ENCODE measurements at places on chromosomes 4 and X. TPM values are rescaled to one million over a fixed set of nuclear protein-coding genes. Genes with fewer than 3 reads are reported as not detected.

DNA sequence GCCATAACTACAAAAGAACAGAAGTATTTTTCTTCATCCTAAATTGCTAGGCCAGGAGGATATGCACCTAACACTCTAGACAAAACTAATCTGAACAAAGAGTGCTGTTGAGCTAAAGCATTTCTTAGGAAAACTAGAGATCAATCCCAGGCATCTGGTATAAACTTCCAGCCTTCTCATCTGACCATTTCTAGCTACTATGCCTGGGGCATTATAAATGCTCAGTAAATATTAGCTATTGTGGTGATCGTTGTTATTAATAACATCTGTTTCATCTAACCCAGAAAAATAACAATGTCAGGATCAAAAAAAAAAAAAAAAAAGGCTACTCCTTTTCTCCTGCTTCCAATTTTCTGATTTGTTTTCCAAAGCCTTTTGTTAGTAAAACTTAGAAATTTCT lies 7.7 kb upstream of the SLC10A6 start:
- DNase-seq: no peak

DNA sequence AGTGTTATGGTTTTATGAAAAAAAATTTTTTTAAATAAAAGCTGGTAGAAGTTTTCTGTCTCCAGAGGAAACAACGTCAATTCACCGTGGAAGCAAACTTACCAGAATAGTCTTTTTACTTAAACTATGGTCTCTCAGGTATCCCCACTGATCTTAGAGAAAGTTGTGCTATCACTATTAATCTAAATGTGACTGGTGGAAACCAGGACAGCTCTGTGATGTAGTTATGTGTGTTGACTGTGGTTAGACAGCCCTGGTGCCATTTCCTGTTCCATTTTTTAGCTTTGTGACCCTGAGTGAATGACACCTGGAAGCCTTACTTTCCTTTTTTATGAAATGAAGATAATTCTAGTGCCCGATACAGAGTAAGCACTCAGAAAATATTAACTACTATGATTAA lies 111.8 kb upstream of the HUWE1 start:
- no peak for DNase-seq

GRCh38 chr4:141810712-141811375 lies 174.5 kb downstream of the IL15 start:
- no peak for DNase-seq

The NUDT11 gene
- 1.7 TPM for total RNA-seq

DNA sequence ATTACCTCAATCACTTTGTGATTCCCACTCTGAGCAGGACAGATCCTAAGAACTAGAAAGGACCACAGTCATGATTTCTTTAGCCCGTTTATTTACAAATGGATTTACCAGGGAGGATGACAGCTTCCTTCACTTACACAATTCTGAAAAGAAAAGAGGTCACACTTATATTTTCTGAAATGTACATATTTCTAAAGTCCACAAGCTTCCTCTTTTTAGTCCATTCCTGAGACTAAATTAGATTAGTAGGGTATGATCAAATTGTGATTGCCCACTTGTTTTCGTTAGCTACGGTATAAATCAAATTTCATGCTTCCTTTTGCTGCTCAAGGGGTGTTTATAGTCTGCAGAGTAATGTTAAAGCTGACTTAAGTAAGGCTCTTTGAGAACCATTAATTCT lies 7.6 kb upstream of the AMELX start:
- DNase-seq: no peak

The STBD1 gene
- total RNA-seq: 19.9 TPM

GRCh38 chrX:72050011-72050410 lies 81.7 kb downstream of the RTL5 start:
- no peak for DNase-seq

- no peak for DNase-seq
These were observed 397.6 kb upstream of the BOD1L1 start for GRCh38 chr4:14025111-14025510.

GRCh38 chr4:167842487-167842886 lies 249.8 kb upstream of the ANXA10 start:
- DNase-seq: no peak

DNA sequence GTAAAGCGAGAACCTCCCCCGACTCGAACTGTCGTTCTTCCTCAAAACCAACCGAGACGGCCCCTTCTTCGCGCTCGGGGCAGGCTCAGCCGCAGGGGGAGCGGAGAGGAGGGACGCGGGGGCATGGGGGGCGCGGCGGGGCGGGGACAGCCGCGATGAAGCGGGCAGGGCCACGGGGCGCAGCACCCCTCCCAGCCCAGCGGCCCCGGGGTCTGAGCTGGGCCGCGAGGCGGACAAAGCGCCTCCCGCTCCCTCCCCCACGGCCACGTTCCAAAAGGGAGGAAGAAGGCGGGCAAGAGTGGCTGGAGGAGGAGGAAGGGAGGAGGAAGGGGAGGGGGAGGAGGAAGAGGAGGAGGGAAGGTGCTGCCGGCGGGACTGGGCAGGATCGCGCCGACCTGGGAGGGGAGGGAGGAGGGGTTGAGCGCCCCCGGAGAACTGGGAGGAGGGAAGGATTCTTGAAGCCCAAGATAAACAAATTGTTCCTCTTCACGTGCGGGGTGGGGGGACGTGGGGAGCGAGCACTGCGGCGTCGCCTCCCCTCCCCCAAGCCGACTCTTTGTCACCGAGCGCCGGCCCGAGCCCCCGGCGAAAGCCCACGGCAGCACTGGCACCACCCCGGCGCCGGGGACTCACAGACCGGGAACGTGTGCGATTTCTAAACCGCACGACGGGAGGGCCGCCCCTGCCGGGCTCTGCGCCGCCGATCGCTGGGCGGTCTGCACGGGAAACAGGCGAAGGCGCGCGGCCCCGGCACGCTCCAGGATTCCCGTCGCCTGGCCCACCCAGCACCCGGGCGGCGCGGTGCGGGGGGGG lies 2.9 kb downstream of the MAML3 start:
- DNase-seq: peak; percentile 93

DNA sequence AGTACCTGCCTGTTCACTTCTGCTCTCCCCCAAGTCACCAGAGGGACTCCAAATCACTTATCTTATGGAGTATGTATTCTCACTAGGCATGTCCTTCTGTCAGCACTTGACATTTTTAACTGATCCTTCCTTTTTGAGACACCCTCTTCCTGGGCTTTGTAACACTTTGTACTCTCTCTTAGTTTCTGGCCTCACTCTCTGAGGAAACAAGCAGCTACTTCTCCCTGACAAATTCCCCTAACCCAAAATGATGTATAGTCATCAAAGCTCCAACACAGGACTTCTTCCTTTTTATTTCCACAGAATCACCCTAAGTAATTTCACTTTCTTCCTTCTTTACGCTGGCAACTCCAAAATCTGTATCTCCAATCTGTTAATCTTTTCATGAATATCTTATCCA lies 101.8 kb downstream of the ARAP2 start:
- DNase-seq: no peak

GRCh38 chrX:138748480-138748879 lies 37.0 kb upstream of the FGF13 start:
- DNase-seq: no peak

GRCh38 chrX:40749681-40750494 lies 14.5 kb upstream of the MED14 start:
- DNase-seq: no peak

The NEUROG2 gene
- not detected for total RNA-seq

DNA sequence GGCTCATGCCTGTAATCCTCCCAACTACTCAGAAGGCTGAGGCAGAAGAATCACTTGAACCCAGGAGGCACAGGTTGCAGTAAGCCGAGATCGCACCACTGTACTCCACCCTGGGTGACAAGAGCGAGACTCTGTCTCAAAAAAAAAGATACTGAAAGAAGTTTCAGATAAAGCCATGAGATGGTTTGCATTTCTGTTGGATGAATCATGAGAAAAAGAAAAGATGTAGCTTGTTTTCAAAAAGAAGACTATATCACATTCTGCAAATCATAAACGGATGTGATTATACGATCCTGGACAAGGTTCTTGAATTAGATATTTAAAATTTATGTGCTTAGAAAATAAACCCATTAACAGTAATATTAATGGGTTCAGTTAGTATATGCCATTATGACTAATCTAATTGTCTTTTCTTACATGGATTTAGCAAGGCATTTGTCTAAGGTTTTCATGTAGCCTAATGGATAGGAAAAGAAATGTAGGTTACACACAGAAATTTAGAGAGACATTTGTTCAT lies 345.9 kb downstream of the SLC7A11 start:
- DNase-seq: no peak

- DNase-seq: no peak
These were observed 252.1 kb upstream of the KLHL4 start for GRCh38 chrX:87265518-87265917.
